ENCODE measurements at places on chromosomes 2 and 18.

DNA sequence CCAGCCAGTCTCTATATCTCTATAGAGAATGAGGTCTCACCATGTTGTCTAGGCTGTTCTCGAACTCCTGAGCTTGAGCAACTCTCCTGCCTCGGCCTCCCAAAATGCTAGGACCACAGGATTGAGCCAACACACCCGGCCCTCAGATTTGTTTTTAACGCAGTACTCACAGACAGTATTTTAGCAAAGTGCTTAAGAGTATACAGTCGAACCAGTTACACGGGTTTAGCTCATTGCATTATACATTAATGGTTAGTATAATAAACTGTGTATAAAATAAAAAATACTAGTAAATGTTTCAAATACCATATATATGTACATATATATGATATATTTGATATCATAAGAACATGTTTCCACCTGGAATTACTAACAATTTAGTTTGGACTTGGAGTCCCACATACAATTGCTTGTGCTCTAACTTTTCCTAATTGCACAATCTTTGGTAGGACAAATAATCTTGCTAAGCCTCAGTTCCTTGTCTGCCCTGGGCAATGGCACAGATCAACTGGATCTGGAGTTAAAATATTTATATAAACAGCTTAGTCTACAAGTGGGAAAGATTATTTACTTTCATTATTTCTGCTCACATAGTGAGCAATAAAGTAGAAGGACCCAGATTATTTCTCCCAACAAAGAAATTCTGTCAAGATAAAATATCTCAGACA lies 508.9 kb upstream of the LRATD1 start:
- no peak for DNase-seq

- peak; percentile 16 for DNase-seq
These were observed 198.4 kb downstream of the EIPR1 start for GRCh38 chr2:3179208-3179607.

DNA sequence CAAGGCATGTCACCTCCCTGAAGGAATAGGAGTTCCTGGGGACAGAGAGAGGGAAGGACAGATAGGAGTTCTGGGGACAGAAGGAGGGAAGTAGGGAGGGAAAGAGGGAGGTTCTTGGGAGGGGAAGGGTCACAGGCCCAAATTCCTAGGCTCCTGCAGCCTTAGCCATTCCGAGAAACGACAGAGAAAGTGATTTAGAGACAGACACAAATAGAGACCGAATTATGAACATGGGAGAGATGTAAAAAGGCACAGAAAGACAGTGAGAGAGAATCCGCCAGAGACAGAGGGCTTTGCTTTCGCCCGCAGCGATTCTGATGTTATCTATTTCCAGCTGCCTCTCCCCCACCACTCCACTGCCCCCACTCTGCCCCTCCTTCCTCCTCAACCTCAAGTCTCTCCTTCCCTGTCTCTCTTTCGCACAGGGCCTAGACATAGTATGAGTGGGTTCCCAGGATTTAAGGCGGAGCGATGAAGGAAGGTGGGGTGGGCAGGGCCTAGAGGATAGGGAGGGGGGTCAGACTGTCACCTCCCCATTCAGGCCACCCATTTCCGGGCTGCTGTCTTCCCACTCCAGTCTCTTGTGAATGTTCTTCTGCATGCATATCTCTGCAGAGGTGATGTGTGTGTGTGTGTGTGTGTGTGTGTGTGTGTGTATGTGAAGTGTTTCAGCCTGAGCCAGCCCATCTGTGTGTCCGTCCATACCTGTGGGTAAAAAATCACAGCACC lies 3.3 kb upstream of the WNT6 start:
- DNase-seq, result no peak

GRCh38 chr18:13285874-13286273 lies 67.3 kb downstream of the LDLRAD4 start:
- no peak for DNase-seq

GRCh38 chr2:166888180-166888579 lies at the start of gene XIRP2:
Gene XIRP2, plus strand, starts transcription at chr2:166888480. Its CDS starts 15,003 bp downstream, at chr2:166903483.
- no peak for DNase-seq

- no peak for DNase-seq
These were observed 230.8 kb downstream of the ANAPC1 start for GRCh38 chr2:111653103-111653624.

DNA sequence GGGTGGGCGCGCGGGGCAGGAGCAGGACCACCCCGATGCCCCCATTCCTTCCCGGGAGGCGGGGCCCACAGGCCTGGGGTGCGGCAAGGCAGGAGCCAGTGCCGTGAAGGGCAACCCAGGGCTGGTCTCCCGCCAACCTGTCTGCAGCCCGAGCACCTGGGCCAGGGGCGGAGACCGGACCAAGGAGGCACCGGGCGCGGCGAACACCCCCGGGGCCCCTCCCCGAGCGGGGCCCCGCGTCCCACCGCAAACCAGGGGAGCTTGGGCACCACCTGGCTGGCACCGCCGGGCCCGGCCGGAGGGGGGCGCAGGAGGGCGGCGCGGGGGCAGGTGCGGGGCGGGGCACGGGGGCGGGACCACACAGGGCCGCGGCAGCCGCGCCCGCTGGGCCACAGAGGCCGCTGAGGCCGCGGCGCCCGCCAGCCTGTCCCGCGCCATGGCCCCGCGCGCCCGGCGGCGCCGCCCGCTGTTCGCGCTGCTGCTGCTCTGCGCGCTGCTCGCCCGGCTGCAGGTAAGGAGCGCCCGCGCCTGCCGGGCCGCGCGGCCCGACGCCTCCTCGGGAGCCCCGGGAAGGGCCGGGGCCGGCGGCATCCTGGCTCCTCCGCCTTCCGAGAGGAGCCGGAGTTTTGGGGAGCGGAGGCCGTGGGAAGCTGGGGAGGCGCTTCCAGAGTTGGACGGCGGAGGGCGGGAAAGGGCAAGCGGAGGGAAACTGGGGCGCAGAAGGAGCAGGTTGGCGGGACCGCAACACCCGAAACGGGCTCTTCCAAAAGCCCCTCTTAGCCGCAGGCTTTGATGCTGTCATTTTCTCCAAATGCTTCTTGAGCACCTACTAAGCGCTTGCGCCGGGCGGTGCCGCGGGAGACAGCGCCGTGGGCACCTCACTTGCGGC lies at the start of gene TNFRSF11A:
Gene TNFRSF11A (plus strand): TSS at position 394 of the 889 bp plus-strand sequence. CDS start 43 bp downstream, at position 437.
- DNase-seq, result peak; percentile 65

- no peak for DNase-seq
These were observed 19.9 kb downstream of the SLC38A11 start for GRCh38 chr2:164935118-164936101.

GRCh38 chr2:85394261-85394681 lies 15.9 kb downstream of the CAPG start:
- DNase-seq, result no peak

DNA sequence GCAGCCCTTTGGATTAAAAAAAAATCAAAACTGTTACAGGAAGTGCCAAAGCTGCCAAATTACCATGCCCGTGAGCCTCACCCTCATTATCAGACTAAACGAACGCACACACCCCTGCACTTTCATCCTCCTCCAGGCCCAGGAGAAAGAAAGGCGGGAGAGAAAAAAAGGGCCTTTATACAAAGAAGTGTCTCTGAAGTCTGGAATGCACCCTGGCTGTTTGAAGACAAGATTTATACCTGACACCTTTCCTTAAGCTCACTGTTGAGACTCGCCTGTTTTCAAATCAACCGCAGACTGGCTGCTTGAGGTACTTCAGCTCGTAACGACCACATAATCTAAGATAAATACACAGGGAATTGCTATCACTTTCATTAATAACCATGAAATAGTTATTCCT lies 31.0 kb downstream of the EDAR start:
- no peak for DNase-seq

DNA sequence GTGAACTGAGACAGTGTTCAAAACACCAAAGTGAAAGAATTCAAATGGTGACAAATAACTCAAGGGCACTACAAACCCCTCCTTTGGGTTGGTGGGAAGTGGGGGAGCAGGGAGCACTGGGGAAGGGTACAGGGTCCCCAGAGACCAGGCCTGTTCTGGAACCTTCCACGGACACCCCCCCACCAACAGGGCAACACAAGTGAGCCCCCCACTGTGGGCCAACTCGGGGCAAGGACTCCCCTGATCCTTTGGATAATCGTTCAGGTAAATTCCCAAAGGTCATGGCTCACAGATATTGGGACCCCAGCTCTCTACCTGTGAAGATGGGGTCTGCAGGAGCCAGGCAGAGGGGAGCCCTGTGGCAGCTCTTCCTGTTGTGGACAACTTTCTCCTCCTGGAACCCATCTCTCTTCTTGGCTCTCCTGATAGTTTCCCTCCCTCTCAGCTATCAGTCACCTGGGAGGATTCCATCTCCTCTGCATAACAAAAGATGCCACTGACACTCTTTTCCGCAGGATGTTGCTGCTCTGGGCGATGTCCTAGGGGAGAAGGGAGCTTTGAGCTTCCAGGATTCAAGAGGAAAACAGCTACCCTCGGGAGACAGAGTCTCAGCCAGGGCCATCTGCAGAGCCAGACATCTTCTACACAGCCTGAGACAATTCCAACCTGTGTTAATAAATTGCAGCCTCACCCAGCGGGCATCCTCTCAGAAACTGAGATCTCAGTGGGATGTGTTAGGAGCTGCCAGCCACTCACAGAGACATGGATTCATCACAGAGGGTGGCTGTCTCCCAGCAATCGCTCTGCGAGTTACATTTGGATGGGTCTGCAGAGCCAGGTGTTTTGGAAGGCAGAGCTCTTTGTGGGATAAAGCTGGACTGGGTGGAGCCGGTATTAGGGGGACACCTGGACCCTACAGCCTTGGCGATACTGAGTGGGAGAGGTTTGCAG lies 35.4 kb downstream of the MBP start:
- DNase-seq, result no peak
